Stimulated activated CD8-positive, alpha-beta memory T cell treated with anti-CD3 and anti-CD28 coated beads, Interleukin-15, amount 100 ng/mL, for 4 hours (primary cell): ENCODE measurements at places on chromosomes 12 and 14.

GRCh38 chr12:111846016-111846415, 4.0 kb downstream of the MAPKAPK5 start:
- DNase-seq, result no peak

GRCh38 chr12:119204131-119204530, 25.4 kb downstream of the HSPB8 start:
- DNase-seq, result no peak

DNA sequence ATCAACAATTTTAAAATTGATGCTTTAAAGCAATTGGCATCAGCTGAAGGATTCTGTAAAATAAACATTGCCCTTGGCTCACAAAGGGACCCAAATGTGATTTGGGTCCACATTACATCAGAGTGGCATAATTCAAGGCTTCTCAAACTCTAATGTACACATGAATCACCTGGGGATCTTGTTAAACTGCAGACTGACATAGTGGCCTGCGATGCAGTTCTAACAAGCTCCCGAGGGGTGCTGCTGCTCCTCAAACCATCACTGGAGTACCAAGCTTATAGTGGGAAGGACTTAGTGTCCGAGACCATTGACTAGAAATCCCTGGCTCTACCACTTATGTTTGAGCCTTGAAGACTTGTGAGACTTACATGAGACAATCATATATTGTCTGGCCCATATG, 31.8 kb upstream of the DNM1L start:
- DNase-seq, result no peak

- no peak for DNase-seq
Measured at GRCh38 chr12:54277823-54278276, 2.1 kb downstream of the CBX5 start.

- DNase-seq, result no peak
Measured at GRCh38 chr12:131835616-131836171, 7.5 kb downstream of the MMP17 start.

DNA sequence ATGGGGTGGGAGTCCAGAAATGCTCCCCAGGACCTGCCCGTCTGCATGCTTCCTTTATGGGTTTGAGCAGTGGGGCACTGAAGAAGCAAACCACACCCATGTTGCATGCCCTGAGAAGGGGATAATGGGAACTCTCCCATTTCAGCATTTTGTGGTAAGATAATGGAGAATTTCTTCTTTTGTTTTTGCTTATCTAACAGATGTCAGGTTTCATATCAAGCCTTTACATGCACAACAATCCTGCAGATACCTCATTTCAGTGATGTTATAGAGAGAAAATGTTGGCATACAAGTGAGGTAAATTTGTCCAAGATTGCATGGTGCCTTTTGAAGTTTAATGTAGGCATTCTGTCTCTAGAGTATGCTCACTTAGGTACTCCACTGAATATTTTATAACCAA, 177.0 kb downstream of the ALX1 start:
- no peak for DNase-seq

- no peak for DNase-seq
Measured at GRCh38 chr14:36666416-36667206, 5.0 kb downstream of the PAX9 start.

DNA sequence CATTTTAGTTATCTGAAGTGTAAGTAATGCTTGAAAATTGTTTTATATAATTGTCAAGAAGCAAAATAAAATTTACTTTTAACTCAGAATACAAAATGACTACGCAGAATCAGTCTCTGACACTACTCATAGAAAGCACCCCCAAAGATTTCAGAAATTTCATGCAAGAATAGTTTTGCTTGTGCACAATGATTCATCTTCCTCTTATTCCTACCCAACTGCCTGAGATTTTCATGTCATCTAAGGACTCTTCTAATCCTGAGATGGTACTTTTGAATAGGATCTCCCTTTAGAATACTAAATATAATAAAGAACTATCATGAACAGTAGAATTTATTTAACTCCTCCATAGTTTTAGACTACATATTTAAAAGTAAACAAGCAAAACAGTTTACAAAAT, 485.3 kb upstream of the MGAT4C start:
- DNase-seq, result no peak

GRCh38 chr12:130878193-130879185, 6.6 kb downstream of the RAN start:
- no peak for DNase-seq

GRCh38 chr14:24151404-24152080, 4.2 kb downstream of the RNF31 start:
- no peak for DNase-seq

DNA sequence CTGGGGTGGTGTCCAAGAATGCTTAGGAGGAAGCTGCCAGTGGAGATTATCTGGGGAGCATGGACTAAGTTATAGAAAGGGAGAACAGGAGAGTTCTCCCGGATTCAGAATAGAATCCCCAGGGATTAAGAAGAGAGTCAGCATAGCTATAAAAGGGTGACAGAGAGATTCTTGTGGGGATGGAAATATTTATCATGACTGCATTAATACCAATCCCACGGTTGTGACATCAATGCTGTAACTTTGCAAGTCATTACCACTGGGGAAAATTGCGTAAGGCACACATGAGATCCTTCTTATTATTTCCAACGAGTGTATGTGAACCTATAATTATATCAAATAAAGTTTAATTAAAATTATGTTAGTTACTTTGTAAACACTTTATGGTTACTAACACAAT, 447.9 kb upstream of the TMEM132C start:
- DNase-seq, result no peak

GRCh38 chr14:96502621-96503305, 581 bp downstream of the PAPOLA start:
- DNase-seq, result no peak

- no peak for DNase-seq
Measured at GRCh38 chr12:75507086-75507485, 4.3 kb downstream of the KRR1 start.

DNA sequence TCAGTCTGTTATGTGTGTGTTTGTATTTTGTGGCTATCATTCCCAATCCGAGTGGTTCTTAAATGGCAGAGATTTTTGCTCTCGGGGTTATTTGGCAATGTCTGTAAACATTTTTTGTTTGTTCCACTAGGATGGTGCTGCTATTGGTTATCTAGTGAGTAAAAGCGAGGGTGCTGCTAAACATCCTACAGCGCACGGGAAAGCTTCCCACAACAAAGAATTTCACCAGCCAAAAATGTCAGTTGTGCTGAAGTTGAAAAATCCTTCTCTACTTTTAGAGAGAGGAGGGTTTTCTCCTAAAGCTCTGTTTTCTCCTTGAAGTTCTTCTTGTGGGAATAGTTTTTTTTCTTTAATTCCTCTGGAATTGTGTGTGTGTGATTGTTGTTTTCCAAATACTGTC, 2.4 kb downstream of the EXD2 start:
- no peak for DNase-seq

- DNase-seq, result no peak
Measured at GRCh38 chr12:93128332-93128707, 199.2 kb upstream of the EEA1 start.

DNA sequence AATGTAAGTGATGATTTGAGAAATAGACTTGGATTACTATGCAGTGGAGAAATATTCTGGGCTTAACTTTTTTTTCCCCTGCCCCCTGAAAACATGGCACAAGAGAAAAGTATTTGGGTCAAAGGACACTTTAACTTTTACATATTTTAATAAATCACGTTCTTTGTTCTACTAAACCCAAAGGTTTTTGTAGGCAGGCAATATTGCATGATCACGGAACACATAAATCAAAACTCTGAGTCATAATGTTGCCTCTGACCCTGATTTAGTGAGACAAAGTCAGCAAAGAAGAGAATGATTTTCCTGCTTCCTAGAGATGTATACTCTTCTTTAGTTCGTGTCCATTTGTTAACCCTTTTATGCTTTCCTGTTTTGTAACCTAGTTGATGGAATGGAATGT, 38.0 kb downstream of the ABCD2 start:
- no peak for DNase-seq

DNA sequence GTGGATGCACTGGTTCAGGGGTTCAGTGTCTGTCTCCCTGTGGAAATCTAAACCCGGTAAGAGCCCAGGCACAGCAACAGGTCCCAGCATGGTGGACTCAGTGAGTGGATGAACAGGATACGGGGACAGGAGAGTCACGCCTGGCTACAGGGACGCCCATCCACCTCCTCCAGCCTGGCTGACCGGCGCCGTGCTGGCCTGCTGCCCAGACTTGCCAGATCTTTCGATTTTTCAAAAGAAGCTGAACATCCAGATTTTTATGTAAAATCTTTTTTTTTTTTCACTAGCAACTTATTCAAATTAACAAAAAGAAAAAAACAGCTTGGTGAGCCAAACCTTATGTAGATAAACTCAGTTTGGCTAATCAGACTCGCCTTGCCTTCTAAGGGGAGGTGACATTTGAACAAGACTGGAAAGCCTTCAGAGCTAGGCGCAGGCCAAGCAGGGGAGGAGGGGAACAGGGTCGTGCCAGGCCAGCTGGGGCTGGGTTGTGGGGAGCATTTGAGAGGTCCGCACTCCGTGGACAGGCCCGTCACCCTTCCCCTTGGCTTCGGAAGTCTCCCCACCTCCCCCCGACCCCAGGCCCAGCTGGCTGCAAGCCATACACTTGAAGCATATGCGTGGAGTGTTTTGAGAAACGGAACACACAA, 87.8 kb upstream of the NCOR2 start:
- no peak for DNase-seq

- DNase-seq, result no peak
Measured at GRCh38 chr14:93953263-93953662, 23.1 kb downstream of the ASB2 start.

DNA sequence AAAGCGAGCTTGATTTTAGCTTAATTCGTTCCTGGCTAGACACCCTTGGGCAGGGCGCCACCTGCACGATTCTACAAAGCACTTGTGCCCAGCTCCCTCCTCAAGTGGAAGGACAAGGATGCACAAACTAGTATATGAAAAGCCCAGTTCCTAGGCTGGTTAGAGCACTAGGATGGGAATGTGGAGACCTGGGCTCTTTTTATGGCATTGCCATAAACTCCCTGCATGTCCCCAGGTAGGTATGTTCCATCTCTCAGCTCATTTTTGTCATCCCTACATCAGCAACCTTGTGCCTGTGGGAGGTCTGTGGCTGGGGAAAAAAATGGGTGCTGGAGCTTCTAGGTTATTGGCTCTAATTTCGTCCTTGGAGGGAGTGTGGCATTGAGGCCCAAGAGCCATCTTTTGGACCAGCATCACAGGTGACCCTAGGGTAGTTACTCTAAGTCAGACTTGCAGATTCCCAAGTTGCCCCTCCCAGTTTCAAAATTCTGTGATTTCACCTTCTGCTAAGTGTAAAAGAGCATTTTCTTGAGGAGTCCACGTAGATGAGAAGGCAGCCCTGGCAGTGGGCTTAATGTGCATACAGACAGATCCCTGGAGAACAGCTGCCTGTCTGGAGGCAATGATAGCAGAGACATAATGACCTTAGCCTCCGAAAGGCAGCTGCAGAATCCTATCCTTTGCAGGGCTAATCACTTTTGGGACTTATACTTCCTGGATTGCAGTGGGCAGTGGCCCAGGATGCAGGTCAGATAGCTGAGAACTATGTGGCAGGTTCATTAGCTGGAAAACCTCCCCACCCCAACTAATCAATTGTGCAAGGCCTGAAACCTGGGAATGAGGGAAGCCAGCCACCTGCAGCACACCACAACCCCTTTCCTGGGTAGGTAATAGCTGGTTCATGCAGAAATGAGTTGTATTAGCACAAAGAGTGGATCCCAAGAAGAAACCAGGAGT, 47.6 kb upstream of the BDKRB2 start:
- DNase-seq, result no peak

DNA sequence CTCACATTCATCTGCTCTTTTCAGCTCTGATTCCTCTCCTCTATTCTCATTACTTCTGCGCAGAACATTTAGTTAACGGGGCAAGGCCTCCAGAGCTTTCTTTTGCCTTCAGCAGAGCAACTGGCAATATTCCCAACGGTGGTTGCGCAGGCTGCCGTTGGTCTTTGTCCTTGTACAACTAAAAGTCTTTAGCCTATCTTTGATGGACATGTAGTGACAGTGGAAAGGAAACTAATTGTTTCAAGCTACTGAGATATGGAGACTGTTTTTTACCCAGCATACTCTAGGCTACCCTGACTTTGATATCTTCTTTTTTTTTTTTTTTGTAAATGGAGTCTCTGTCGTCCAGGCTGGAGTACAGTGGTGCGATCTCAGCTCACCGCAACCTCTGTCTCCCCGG, 12.6 kb downstream of the R3HDM2 start:
- DNase-seq, result no peak

DNA sequence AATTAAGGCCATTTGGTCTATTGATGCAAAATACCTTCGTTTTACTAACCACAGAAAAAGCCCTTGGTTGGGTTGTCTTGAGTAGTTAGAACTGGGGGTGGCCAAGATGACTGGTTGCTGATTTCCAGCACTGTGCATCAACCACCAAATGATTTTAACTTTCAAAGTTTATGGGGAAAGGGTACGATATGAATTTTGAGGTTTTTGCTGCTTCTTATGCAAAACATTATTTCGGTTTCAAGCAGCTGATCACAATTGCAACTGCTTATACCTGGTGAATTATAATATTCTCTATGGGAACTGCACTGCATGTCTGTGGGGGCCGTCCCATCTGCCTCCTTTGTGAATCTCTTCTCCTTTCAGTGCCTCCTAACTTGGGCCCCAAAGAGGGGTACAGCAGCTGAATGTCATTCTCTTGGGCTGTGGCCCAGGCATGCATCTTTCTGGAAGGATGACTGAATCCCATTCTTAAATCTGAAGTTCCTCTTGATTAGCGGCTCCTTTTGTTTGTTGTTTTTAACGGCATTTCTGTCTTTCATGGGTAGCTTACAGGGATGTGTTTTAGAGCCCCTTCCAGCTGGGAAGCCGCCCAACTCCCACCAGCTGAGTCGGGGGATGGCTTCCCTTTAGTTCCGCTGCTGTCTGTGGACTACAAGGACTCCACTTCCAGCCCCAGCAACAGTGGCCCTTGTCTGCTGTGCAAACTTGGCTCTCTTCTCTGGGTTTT, 479.8 kb downstream of the ZFP36L1 start:
- DNase-seq, result no peak

DNA sequence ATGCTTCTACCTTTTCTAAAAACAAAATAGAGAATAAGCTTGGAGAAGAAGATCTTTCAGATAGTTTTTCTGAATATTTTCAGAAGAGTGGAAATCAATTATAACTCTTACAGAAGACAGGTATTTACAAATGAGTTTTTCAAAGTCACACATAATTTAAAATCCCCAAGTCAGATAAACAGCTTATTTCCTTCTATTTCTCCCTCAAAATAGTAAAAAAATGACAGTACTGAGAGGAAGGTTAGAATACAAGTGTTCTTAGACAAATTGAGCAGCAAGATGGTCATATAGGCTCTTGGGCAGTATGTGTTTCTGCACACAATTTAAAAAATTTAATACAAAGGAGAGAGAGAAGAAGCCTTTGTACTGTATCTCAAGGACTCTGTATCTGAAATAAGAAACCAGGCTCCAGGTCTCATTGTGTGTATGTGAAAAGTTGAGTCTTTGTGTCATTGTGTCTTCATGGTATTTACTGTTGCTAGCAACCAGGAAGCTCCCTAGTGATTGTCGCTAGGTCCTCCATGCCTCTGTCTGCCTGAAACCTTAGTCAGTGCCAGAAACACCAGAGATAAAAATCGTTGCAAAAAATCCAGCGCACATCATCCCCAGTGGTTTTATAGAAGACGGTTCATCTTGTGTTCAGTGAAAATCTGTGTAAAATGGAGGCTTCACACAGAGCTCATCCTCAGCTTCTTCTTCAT, 12.9 kb upstream of the TUBA1A start:
- DNase-seq, result no peak

GRCh38 chr12:26906704-26907103, 31.1 kb downstream of the INTS13 start:
- DNase-seq, result no peak
